ENCODE measurements at places on chromosomes 2 and 18.

DNA sequence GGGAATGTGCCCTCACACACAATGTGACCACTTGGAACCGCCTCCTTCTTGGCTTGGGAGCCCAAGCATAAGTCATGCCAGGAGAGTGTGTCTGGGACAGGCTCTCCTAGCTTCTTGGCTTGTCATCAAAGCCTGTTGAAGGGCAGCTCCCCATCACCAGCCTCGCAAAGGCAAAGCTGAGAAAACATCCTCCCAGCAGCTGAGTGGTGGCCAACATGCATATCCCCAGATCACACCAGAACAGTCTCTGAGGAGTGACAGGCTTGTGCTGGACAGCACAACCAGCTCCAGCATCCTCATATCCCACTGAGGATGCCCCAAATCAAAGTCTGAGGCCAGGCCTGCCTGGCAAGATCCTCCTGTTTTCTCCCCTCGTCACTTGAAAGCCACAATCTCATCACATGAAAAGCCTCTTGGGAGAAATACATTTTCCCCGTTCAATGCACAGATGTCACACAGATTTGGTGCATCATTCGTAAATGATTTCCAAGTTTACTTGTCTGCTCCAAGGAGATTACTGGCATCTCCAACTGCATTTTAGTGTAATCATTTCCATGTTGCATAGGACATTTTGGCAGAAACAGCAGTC, 269.3 kb downstream of the TTC32 start:
- DNase-seq = no peak

- DNase-seq = no peak
These were observed 46.2 kb downstream of the INHBB start for GRCh38 chr2:120391911-120392665.

- DNase-seq = peak; percentile 47
These were observed 10.0 kb downstream of the FAP start for GRCh38 chr2:162233197-162233596.

GRCh38 chr2:81658227-81658626, 1353.7 kb upstream of the LRRTM1 start:
- no peak for DNase-seq

- DNase-seq = no peak
These were observed 715 bp upstream of the CFAP36 start for GRCh38 chr2:55518841-55519165.

GRCh38 chr2:41989501-41990180, 58.2 kb upstream of the PKDCC start:
- no peak for DNase-seq

GRCh38 chr2:100752628-100753333, 67.2 kb upstream of the NPAS2 start:
- peak; percentile 83 for DNase-seq

DNA sequence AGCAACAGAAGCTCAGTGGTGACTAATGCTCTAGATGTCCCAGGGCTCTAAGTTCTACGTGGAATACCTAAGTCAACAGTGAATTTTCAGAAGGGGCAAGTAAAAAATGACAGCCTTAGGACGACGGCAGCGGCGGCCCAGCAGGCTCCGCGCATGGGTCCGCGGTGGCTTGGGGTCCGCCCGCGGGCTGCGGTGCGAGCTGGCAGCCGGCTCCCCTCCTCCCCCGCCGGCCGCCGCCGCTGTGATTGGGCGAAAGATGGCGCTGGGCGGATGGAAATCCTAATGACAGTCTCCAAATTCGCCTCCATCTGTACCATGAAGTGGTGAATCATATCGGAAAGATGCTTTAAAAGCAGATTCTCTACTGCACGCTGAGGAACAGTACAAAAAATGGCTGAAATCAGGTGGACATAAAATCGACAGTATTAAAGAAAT, 74.7 kb downstream of the HNRNPLL start:
- no peak for DNase-seq

- no peak for DNase-seq
These were observed 398.1 kb downstream of the TNS1 start for GRCh38 chr2:217604527-217605194.

DNA sequence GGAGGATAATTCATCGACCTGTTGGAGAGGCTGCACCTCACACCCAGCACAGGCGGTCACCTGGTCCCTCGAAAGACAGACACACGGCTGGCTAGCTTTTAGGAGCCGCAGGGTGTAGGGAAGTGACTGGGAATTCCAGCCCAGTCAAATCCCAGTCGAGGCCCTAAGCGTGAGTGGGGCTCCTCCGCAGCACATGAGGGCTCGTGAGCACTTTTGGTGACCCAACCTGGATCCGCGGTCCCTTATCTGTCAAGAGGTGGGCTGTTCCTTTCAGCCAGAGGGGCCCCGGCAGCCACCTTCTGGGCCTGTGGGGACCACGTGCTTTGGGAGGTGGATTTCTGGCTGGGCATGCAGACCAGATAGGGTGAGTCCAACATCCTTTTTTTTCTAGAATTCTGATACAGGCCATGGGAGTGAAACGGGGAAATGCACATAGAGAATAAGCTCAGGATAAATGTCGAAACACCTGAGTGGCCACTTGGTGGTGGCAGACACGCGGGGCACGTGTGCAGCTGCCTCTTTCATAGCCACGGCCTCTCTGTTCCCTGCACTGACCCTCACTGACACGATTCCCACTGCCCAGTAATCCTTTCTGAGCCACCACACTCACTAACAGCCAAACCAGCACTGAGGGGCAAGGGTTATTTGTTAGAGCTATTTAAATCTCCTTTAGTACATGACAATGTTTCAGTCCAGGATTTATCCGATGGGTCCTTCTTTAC, 148.4 kb upstream of the PXDN start:
- no peak for DNase-seq

DNA sequence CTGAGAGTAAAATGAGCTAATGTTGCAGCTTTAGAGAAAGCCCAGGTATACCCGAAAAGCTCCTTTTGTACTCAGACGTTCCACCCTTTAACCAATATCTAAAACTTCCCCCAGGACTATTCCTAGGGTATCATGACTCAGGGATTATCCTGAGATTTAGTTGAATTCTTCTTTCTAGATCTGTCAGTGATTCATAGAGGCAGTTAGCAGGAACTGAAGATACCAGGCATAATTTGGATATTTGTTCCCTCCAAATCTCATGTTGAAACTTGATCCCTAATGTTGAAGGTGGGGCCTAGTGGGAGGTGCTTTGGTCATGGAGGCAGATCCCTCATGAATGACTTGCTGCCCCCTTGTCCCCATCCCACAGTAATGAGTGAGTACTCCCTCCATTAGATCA, 161.2 kb upstream of the LRP1B start:
- DNase-seq = no peak

GRCh38 chr2:181104512-181105115, 124.2 kb downstream of the UBE2E3 start:
- peak; percentile 29 for DNase-seq

- peak; percentile 63 for DNase-seq
These were observed 134.8 kb upstream of the DOCK10 start for GRCh38 chr2:225177098-225177497.

GRCh38 chr2:2871480-2872308, 505.9 kb downstream of the EIPR1 start:
- no peak for DNase-seq

DNA sequence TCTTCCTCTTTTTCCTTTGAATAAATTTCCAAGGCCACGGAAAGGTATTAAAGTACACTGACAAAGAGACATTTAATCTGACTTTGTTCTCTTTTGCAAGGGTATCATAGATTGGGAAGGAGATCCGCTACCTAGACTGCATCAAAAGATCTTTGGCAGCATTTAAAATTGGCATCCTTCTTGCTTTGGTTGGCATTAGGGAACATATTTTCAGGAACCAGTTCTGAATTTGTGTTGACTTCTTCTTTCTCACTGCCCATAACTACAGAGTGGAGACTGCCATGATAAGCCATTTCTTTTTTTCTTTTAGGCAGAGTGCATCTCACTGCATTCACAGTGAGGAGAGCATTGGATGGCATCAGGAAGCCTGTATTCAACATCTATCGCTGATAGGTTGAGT, 83.4 kb downstream of the DOCK10 start:
- DNase-seq = no peak

- DNase-seq = peak; percentile 15
These were observed 55.4 kb downstream of the CDC42EP3 start for GRCh38 chr2:37615804-37616676.

DNA sequence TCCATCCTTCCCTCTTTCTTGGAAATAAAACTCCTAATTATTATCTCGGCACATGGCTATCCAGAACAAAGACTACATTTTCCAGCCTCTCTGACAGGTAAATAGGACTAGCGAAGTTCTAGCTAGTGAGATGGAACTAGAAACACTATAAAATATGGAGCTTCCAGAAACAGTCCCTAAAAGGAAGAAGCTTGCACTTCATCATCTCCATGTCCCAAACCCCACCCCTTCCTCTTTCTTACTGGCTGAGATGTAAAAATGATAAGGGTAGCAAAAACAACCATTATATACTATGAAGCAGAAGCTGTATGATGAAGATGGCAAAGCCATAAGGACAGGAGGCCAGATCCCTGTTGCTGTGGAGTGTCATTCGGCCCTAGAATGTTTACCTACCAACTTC, 11.7 kb upstream of the ACTR2 start:
- no peak for DNase-seq

DNA sequence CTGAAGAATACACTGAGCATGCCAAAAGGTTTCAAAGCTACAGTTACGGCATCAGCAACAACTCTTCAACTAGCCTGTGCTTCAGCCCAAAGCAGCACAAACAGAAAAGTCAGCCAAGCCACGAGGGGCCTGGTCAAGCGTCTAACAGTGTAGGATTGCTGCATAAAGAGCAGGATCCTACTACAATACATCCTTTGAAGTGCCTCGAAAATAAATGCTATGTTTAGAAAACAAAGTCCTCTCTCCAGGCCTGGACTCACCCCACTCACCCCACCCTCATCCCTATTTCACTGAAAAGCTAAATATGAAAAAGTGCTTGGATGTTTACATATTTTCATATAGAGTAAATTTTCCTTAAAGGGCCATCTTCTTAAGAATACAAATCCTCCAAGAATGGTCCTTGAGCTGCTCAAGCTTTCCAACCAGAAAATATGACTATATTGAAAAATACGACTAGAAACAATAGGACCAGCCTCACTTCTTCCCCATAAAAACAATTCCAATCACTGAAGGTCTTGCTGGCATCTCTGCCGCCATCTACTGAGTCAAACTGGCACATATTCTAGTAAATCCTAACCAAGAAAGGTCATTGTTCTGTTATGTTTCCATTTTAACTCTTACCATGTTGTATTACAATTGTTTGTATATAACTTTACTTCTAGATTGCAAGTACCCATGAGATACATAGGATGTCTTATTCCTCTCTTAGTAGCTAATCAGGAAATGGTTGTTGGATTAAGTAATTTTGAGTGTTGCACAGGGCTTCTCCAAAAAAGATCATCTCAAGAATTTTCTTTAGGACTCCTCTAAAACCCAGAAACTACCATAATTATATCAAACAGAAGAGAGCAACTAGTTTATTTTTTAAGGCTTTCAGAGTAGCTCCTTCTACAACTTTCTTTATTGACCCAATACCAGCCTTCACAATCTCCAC, 63.6 kb downstream of the CLHC1 start:
- peak; percentile 35 for DNase-seq

DNA sequence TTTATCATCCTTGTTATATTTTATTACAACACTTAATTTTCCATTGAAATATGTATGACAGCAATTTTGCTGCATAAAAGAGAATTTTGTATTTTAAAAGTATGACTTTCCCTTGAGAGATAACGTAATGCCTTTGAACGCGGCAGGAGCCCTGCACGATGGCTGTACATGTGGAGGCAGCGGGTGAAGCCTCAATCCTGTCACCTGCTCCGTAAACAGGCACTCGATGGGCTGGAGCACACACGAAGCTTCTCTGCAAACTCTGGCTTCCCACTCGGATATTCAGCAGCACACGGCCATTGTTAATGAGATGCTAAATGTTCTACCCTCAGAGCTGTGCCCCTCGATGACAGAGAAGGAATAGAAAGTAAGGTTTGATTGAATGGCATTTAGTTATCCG, 184.4 kb downstream of the RTP5 start:
- no peak for DNase-seq

DNA sequence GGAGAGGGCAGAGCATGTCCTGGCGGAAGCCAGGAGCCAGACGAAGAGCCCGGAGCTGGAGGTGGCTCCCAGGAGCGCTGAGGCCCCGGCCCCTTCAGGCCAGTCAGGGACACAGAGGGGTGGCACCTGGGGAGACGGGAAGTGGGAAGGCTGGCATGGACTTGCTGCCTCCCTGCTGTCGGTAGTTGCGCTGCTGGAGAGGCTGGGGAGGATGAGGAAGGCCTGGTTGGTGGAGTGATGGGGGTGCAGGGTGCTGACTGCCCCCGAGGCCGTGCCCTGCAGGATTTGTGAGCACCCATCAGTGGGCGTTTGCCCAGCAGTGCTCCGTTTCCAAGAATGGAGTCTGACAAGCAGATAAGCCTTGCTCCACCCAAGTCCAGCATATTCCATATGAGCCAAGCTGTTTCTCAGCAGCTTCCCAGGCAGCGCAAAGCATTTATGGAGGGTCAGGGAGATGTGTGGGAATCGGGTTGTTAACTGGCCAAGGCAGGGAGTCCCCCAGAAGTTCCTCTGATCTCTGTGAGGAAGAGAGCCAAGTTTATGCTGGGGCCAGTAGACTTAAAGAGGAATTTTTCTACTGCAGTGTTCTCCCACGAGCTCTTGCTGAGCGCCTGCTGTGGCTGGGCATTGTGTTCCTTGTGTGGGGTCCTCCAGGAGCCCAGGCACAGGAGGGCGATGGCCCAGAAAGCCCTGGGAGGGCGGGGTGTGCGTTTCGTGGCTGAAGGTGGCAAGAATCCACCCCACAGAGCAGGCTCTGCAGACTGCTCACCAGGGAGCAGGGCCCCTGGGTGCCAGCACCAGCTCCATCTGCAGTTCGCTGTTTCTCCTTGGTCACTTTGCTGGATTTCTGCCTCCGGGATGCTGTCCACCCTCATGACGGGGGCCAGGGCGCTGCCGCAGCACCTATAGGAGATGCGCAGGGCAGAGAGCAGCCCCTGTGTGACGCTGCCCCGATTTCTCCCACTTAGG, 250.2 kb downstream of the ALPK2 start:
- DNase-seq = no peak

- no peak for DNase-seq
These were observed 34.7 kb upstream of the DTNB start for GRCh38 chr2:25707927-25708590.

DNA sequence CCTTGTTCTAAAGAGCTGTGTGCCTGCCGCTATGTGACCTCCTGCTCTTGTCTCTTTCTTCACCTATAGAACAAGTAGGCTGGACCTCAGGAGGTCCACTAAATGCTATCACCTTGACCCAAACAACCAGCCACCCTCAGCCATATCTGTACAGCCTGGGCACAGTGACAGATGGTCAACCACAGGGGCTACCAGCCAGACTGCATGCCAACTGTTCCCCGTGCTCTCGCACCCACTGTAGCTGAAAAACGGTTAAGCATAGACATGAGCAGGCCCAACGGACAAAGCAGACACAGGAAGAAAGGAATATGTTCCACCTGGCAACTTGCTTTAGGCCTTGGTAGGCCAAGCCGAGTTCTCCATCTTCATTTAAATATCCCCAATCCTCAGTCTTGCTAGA, 43.2 kb upstream of the ACAA2 start:
- no peak for DNase-seq

GRCh38 chr2:239734436-239735005, 290.6 kb downstream of the NDUFA10 start:
- DNase-seq = no peak

Measured in NCI-H226 (cell line).